ENCODE measurements at places on chromosomes 7 and 10.

DNA sequence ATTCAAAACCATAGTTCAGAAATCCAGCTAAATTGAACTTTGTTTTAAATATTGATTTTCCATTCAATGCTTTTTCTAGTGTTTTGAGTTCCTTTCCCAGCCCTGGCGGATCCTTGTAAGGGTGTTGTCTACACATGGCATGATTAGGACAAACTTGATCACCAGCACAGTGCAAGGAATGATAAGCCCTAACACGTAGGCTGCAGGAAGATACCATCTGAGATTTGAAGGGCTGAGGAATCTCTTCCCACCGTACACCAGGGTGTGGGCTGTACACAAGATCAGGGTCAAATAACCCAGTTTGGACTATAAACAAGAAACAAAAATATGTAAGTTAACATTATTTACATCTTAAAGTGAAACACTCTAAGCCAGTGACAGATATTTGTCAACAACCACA, 27.4 kb downstream of the STEAP4 start:
- no peak for DNase-seq

GRCh38 chr10:71750124-71750841, 23.0 kb downstream of the VSIR start:
- no peak for DNase-seq

DNA sequence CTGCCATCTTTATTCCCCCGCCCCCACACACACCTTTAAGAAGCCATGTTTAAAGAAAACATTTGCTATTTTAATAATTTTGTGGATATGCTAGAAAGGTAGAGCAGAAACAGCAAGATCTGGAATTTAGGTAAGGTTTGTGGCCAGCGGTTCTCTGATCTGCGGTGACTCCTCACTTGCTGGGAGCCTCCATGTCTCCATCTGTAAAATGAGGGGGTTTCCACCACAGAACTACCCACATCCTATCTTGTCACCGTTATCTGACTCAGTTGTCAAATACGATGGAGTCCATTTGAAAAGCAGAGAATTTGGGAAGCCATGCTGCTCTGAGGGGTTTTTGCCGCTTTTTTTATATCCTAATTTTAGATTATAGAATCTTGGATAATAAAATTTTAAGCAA, 23.3 kb downstream of the MACC1 start:
- no peak for DNase-seq

DNA sequence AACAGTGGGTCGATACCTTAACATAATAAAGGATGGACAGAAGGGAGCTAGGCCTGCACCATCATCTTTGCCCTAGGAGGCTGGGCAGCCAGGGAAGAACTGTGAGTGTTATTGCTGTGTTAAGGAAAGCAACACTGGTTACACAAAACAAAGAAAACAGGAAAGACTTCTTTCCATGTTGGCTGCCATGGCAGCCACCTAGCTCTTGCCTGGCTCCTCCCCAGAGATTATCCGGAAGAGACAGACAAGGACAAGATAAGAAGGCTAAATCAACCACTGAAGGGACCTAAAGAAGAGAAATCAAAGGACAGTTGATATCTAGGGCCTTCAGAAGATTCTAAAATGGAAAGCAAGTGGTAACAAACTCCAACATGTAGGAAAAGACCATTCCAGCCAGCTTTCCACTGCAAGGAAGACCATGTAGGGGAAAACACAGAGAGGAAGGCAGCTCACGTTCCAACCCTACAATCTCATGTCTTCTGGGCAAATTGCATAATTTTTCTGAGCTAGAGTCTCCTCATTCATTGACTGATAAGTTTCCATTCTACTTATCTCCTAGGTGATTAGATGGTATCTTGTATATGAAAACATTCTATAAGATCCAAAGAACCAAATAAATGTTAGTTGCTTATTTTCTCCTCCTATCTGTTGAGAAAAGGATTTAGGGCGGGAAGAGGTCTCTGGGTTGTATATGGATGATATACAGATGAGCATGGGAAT, 51.2 kb downstream of the SP8 start:
- no peak for DNase-seq

DNA sequence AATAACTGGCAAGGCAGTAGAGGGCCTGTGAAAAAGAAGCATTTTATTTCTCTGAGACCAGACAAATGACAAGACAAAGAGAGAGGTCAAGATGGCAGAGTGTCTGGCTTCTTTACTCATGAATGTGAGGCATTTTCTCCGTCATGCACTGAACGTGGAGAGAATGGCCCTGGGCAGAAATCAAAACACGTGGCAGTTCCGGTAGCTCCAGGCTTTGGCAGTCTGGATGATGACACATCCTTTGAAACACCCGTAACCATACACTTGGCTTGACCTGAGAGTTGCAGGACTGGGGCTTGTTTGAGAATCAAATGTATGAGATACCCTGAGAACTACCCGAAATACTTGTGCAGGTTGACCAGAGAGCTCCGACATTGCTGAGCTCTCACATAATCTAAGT, 537.6 kb downstream of the ACTR3B start:
- no peak for DNase-seq

DNA sequence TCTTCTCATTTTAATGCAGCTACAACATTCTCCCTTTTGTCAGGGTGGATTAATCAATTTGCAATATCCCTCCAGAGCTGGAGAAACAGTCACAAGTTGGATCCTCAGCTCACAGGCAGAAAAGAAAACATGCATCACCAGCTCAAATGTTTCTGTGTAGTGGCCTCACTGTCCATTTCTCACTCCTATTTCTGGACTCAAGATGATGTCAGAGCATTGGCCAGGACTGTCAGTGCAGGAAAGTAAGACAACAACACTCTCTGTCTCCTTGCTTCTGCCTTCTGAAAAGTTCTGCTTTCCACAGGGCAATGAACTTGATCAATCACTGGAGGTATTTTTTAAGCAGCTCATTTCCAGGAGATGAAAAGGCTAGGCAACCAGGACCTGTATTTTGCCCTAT, 8.2 kb upstream of the SVIL start:
- no peak for DNase-seq

DNA sequence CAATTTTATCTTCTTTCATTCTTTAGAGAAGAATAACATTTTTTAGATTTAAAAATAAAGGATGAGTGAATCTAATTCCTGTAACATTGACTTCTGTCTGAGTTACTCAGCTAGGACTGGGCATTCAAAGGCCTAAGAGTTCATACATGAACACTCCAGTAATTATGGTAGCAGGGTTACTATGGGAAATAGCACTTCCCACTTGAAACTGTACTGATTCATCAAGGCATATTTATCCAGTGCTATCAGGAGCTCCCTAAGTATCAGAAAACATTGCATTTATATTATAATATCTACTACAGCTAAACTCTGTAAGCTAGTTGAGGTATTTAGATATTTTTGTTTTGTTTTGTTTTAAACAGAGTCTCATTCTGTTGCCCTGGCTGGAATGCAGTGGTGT, 41.8 kb downstream of the NDUFB2 start:
- no peak for DNase-seq

DNA sequence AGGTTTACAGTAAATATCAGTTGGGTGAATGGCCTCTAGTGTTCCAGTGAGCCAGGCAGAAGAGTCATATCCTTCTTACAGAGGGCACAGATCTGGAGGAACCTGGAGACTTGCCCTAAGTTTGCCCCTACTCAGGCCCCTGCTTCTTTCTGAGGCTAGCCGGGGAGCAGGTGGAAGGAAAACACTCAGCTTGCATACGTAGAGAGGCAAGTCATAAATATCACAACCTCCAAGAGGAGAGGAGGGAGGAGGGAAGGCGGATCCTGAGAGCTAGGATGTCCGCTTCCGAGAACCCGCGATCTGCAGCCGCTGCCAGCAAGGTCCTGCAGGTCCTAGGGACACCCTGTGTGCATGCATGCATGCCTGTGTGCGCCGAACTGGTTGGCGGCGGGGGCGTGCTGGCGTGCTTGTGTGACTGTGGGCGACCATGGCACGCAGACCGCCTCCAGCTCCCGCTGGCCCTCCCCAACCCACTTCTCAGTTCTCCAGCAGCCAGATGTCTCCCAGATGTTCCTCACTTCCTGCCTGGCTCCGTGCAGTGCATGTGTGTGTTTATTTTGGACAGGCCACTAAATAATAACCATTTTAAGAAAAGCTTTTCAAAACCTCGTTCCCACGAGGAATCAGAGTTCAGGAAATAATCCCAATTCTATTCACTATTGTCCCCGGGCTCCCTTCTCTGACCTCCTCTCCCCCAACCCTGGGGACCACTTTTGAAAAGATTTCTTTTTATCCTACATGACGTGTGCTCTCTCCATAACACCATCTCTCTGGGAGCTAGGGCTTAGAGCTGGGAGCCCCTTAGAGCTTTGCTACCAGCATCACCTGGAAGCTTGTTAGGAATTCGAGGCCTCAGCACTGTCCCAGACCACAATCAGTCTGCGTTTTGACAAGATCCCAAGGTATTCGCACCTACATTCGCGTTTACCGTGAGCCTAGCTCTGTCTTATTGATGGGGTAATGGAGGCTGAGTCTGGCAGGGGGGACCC, 32.4 kb downstream of the UNC5B start:
- DNase-seq: no peak

DNA sequence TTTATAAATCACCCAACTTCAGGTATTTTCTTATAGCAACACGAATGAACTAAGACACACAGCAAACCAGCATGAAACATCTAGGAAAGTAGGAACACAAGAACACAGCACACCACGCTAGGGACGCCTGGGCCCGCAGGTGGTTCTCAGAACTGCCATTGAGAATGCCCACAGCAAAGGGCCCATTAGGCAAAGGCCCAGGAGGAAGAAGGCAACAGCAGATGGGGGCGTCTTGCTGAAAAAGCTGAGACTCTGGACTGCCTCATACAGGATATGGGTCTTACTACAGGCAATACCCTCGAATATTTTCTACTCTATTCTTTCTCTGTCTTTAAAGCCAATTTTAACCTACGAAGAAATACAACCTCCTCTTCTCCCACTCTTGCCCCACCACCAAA, 77.3 kb downstream of the PARD3 start:
- no peak for DNase-seq
